ENCODE measurements at places on chromosomes 3 and 15.

GRCh38 chr3:114127517-114127916 is 51.3 kb downstream of the DRD3 start:
- DNase-seq = no peak

GRCh38 chr15:58398643-58399042 is 33.1 kb upstream of the LIPC start:
- no peak for DNase-seq

DNA sequence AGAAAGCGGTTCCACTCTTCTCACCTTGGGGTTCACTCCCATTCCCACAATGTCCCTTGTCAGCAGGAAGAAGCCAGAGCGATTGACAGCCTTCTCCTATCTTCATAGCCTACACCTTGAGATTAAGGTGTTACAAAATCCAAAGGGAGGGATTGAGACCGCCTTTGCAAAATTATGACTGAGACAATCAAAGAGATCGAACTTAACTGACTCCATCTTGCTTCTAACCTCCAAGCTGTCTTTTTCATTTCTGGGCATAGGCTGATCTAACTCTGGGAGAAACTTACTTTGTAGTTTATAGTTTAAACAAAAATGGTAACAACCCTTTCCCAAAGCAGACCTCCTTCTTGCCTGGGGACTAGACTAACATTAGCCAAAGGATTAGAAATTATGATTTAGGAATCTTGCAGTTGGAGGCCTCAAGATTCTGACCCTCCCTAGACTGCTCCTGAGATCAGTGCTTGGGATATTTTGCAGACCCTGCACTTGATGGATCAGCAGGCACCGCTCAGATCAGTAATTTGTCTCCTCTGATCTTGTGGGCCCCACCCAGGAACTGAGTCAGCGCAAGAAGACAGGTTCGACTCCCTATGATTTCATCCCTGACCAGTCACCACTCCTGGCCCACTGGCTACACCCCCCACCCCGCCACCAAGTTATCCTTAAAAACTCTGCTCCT is 40.0 kb downstream of the PAQR5 start:
- DNase-seq = no peak

- DNase-seq = no peak
These were observed 33.1 kb downstream of the ARIH2 start for GRCh38 chr3:48951764-48952163.

DNA sequence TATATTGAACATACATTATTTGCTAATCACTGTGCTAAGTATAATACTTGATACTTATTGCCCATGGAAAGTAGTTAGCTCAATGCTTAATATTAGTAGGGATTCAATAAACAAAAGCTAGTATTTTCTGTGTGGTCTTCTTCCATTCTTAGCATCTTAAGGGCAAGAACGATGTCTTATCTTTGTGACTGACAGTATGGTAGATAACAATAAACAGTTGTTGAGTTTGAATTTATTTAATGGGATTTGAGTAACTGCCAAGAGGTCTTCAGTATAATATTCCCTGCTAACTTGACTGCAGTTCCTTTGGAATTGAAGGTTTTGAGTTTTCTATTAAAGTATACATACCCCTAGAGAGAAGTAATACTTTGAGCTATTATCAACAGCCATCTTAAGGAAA is 70.1 kb downstream of the ZNF609 start:
- no peak for DNase-seq

DNA sequence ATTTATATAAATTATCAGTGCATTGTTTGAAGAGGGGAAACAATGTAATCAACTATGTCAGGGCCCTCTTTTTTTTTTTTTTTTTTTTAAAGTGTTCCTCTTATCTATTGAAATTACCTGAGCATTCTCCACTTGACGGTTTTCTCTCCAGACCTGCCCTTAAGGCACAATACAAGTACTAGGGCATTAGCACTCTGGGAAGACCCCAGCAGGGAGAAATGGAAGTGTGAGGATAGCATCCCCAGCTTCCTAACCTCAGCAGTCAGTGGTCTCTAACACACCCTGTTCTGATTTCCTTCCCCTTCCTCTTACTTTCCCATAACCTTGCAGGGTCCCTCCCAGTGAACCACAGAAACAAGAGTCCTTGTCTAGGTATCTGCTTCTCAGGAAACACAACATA is 458.3 kb upstream of the ARL6 start:
- DNase-seq = no peak

DNA sequence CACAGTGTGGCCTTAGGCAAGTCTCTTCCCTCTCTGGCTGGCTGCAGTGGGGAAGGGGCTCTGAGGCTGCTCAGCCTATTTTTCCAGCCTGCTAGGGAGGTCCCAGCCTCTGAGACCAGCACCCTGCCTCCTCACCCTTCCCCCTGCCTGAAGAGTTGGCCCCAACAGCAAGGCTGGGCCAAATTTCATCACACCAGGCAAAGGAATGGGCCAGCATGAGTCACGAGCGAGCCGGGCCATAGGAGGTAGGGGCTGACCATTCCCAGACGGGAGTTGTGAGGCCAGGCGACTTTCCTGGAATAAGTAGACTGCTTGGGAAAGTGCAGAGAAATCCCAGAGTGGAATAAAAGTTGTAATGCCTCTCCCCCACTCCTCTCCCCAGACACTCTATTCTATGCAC is 5.7 kb upstream of the FBLN2 start:
- no peak for DNase-seq

DNA sequence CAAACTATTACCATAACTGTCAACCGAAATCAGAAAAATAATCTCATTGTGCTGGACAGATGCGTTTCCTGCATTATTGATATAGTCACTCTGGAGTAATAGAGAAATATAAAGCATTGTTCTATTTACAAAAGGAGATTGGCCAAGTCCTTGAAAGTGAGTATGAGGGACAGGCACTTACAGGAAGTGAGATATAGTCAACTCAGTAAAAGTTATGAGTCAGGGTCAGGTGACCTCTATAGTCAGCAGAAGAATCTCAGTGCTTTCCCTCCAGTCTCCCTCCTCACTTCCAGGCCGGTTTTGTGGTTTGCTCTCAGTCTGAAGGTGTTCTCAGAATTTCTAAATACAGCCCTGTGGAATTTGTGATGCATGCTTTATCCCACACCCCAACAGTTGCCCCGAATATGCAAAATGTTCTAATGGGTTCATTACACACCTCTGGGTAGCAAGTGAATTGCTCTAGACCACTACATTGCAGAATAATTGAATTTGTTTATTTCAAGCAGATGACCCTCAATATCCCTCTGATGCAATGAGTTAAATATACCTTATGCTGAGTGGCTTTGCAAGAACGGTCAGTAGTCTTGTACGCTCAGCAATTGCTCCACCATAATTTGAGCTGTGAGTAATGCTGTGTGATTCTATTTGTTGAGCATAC is 787.7 kb downstream of the MCTP2 start:
- DNase-seq = no peak

DNA sequence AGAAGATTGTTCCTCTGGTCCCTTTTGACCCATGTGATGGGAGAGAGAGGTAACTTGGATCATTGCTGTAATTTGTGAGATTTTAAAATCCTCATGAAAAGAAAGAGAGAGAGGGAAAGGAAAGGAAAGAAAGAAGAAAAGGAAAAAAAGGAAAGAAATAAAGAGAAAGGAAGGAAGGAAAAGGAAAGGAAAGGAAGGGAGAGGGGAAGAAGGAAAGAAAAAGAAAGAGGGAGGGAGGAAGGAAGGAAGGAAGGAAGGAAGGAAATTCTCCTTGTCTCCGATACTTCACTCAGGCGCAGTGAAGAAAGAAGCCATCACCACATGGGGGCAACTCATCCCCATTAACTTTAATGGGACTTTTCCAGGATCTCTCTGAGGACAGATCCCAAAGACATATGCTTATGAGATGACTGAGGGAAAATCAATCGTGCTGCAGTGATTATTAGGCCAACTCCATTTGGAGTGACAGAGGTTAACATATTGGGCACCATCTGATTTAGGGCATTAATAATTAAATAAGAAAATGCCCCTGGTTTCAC is 123.0 kb downstream of the MEGF11 start:
- no peak for DNase-seq

DNA sequence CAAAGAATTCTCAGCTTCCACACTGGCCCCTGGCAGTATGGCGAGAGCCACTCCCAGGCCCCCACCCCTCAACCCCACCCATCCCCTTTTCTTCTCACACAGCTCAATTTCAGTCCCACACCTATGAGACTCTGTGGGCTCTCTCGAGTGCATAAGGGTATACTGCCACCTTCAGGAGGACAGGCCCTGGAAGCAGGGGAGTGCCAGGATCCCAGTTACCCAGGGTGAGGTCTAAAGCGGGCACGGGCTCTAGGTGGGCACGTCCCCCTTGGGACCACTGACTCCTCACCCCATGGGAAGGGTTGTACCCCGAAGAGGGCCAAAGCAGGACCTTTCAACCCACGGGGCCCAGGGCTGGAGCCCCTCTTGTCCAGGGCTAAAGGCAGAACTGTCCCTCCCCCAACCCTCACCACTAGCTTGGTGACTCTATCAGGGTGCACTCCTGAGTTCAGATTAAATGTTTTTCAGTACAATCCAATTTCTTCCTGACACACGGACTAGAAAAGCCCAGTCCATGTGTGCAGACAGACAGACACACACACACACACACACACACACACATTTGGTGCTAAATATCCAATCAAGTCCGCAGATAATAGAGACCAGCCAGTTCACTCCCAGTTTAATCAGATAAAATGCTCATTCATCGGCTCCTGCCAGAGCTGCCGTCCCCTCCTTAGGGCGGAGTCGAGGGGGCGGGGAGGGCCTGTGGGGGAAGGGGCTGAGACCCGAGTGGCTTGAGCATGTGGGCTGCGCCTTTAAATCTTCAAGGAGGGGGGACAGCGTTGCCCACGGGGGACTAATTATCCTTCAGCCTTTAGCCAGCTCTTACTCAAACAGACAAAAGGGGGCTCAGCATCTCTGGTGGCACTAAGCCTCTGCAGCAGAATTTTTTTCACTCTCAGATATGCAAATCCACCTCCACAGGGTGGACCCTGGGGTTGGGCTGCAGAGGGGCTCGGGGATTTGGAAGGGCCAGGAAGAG is 59.3 kb downstream of the CYP11A1 start:
- DNase-seq = peak; percentile 19

- no peak for DNase-seq
These were observed 81.4 kb downstream of the TM4SF4 start for GRCh38 chr3:149555927-149556326.

DNA sequence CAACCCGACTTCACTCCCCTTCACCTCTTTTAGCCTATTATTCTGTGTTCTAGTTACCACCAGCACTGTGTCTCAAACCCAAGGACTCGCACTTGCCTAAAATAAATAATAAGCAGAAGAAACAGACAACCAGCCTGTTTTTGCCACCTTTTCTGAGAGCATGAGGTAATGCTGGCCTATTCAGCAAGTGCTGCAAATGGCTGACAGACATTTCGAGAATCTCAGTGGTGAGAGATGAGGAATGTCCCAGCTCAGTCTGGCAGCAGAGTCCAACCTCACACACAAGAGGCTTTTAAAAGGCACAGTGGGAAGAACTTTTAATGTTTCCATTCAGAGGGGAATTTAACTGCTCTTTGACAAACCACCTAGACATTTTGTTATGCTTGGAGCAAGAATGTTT is 143.3 kb upstream of the GMNC start:
- DNase-seq = no peak

GRCh38 chr3:27160146-27160545 is 209.0 kb downstream of the NEK10 start:
- DNase-seq = no peak

DNA sequence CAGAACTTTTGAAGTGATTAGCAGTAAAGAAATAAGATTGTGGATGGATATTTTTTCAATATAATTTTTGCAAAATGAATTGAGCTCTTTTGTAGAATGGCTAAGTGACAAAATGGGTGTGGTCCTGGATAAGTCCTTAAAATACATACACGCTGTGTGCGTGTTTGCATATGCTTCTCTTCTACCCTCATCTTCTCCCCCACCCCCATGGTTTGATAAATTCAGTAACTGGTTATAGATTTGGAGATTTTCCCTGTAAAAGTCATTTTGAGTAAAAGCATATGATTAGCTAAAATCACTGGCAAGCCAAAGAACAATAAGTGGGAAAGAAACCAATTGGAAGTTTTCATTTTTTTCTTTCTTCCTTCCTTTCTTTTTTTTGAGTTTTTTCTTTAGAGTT is 453.9 kb upstream of the MDFIC2 start:
- no peak for DNase-seq

DNA sequence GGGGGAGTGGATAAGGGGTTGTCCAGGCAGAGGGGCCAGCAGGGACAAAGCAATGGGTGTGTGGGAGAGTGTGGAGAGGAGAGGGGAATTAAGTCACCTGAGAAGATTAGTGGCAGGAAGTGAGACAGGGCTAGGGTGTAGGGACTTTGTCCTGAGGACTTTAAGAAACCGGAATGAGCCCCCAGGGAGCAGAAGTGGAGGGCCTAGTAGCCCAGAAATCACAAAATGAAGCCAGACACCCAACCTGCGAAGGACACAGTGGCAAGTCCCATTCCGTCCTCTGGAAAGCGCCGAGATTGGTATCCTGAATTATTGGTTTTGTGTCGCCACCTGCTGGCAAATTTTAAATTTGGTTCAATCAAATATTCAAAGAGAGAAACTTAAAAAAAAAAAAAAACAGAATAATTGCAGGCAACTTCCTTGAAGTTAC is 78.0 kb upstream of the SLC25A36 start:
- DNase-seq = peak; percentile 40

DNA sequence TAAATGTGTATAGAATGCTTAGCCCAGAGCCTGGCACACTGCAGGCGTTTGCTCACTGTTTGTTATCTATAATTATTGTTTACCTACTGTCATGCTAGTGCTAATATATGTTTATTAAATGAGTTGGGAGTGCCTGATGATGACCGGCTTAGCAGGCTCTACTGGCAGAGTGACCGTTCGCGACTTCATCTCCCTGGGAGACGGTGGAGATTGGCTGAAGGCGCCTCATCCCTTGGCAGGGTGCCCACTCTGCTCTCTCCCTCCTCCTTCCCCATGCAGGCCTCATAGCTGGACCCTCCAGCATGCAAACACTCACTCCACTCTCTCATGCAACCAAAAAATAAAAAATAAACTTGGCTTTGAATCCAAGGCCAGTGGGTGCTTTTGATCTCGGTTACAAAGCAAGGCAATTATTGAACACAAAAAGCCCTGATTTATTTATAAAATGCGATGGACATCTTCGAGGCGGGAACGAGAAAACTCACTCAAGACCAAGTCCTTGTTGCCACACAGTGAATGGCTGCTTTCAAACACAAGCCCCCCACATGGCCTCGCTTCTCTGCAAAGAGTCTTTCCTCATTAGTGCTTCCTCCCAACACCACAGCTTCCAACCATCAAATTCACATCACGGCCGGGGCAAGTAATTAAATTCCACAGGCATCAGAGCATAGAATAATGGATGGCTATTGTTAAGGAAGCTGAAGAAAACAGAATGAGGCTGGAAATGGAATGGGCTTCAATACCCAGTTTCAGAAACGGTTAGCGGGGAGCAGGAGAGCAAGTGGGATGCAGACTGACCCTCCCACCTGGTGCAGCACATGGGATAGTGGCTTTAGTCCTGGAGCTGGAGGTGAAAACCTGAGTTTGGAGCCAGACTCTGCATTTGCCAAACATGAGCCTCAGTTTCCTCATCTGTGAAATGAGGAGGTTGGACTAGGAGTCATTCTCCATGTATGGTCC is 135.7 kb upstream of the RAD18 start:
- peak; percentile 85 for DNase-seq
